ENCODE measurements at places on chromosomes 11 and 22. TPM values are rescaled to one million over a fixed set of nuclear protein-coding genes. Genes with fewer than 3 reads are reported as not detected.

DNA sequence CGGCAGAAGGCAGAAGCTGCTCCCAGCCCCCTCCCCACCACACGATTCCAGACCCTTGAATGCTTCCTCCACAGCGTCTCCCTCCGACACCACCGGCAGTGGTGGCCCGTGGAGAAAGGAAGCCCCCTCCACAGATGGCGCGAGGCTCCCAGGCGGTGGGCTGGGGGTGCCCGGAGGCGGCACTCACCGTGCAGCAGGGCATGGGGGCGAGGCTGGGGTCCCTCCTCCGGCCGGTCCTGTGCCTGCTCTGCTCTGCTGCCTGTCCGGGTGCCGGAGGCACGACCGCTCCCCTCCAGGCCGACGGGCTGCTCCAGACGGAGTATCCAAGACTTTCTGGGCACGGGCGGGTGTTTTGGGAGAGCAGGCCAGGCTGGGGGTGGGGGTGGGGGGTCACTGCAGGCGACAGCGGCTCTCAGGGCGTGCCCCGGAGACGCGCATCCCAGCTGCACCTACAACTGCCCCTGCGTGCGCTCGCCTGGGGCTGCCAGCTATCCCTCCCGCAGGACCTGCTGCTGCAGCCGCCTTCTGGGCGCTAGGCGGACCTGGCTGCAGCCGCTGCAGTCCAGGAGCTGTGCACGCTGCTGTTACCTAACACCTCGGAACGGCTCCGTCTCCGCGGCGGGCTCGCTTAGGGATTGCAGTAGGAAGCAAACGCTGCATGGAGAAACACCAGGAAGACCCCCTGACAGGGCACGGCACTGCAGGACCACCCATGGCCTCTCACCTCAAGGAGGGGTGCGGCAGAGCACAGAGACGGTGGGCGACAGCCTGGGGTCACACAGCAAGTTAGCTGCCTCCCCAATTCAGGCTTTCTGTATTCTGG lies 15.2 kb downstream of the MRGPRG start:
- DNase-seq: no peak

The APOC3 gene
- total RNA-seq: not detected

The CD3D gene
- total RNA-seq: 355 TPM

The ZNF215 gene
- total RNA-seq: 0.16 TPM

The CHEK1 gene
- 2.0 TPM for total RNA-seq

The FAR1 gene
- total RNA-seq: 33.6 TPM

The GUCY1A2 gene
- not detected for total RNA-seq

The WNT11 gene
- total RNA-seq: not detected

DNA sequence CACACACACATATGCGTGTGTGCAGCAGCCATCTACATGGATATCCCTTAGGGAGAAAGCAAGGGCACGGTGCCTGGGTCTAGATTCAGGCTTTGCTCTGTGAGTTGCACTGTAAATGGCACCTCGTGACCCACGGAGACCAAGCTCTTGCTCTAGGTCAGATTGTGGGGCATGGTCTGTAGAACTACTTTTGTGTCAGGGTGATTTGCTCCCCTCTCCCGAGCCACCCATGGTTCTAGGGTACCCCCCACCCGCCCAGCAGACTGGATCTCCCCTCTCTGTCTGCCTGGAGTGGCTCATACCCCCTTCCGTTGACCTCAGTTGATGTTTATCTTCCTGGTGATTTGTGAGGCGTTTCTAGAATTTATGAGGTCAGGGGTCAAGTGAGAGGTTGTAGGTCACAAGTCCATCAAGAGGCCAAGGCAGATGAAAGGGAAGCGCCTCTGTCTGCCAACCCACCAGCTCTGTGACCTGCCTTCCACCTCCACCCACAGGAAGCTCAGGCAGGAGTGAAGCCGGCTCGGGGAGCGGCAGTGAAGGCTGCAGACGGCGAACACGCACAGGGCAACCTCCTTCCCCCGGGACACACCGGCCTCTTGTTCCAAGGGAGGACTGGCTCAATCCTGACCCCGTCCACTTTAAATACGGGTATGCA lies 76.2 kb upstream of the TTLL12 start:
- DNase-seq: no peak

GRCh38 chr22:44697423-44698141 lies 4.4 kb upstream of the PRR5 start:
- DNase-seq: peak; percentile 77

The ZNRF3 gene
- 0.69 TPM for total RNA-seq

The UQCR10 gene
- 53.9 TPM for total RNA-seq

GRCh38 chr11:84497181-84497580 lies 1130.0 kb downstream of the DLG2 start:
- no peak for DNase-seq

DNA sequence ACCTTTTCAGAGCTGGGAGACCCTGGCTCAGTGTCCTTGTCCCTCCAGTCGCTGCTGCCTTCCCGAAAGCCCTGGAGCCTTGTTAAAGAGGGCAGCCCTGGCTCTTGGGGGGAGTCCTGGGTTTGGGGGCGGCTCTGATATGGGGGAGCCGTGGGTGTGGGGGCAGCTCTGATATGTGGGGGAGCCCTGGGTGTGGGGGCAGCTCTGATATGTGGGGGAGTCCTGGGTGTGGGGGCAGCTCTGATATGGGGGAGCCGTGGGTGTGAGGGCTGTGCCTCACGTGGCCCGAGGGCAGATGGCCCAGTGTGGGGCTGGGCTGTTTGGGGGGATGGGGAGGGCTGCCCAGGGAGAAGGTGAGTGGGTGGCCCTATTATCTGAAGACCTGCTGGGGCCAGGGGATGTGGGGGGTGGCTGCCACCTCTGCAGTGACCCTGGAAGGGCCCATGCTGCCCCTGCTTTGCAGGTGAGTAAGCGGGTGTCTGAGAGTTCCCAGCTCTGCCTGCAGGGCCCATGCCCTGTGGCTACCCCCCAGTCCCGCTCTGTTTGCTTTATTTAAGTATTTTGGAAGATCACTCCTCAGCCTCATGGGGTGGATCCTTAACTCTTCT lies 30.9 kb upstream of the GRAMD4 start:
- DNase-seq: no peak

- DNase-seq: peak; percentile 52
Observed at GRCh38 chr22:29470159-29470855, 9.7 kb upstream of the NEFH start.

GRCh38 chr11:94662065-94662779 lies 95.1 kb downstream of the PIWIL4 start:
- DNase-seq: no peak

- no peak for DNase-seq
Observed at GRCh38 chr11:82007521-82007920, 726.1 kb downstream of the FAM181B start.

- DNase-seq: no peak
Observed at GRCh38 chr11:3369366-3369765, 9.6 kb downstream of the ZNF195 start.

DNA sequence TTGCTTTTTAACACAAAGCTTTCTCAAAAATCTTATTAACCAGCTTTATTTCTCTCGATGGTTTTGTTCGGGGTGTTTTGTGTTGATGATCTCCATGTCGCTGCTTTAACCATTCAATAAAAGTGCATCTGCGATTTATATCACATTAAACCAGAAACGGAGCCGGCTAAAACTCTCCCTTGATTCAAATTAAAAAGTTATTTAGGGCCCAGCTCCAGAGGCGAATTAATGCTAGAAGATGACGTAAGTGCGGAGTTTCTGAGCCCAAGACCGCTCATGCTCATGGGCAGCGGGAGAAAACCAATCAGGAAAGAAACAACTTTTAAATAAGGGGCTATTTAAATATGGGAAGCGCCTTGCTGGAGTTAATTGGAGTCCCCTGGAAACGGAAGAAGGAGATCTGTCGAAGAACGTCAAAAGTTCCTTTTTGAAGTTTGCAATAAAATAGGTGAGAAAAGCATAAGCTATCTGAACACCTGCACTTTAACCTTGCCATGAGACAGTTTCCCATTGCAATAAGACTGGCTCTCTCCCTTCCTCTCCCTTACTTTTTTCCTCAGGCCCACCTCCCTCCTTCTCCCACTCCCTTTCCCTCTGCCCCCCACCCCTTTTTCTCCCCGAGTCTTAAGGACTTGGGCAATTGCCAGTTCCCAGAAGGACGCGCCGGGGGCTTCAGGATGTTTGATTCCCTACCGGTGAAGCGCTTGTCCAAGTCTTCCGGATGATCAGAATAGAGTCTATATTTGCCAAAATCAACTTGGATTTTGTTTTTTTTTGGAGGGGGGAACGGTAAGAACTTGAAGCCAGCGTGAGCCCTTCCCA lies 1.9 kb upstream of the DBX1 start:
- DNase-seq: no peak

- no peak for DNase-seq
Observed at GRCh38 chr11:86632499-86633269, 39.7 kb downstream of the ME3 start.

GRCh38 chr11:95330302-95330701 lies 99.3 kb upstream of the SESN3 start:
- no peak for DNase-seq

- no peak for DNase-seq
Observed at GRCh38 chr11:20088397-20089225, 71.7 kb downstream of the DBX1 start.

DNA sequence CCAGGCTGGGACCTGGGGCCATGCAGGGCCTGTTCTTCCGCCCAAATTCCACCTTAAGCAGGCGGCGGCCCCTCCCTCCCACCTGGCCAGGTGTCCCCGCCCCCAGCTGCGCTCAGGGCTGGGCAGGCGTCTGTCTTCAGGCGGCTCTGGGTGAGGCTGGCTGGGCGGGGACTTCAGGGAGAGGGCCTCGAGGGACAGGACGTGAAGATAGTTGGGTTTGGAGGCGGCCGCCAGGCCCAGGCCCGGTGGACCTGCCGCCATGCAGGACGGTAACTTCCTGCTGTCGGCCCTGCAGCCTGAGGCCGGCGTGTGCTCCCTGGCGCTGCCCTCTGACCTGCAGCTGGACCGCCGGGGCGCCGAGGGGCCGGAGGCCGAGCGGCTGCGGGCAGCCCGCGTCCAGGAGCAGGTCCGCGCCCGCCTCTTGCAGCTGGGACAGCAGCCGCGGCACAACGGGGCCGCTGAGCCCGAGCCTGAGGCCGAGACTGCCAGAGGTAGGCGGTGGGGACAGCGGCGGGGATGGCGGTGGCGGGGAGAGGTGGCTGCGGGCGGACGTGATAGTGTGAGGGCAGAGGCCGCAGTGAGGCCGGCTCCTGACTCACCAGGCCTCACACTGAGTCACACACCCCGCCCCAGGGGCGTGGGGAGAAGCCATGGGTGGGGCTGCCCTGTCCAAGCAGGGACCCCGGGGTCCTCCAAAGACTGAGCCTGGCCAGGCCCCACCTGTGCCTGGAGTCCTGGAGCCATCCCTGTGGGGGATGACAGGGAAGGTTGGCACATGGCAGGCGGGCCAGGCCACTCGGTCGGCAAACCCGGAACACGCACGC lies at the start of gene PKP3:
PKP3 (plus strand) TSS at position 176 of the 824 bp plus-strand sequence; CDS start at position 260, 84 bp downstream.
- no peak for DNase-seq

The OR52H1 gene
- total RNA-seq: not detected

DNA sequence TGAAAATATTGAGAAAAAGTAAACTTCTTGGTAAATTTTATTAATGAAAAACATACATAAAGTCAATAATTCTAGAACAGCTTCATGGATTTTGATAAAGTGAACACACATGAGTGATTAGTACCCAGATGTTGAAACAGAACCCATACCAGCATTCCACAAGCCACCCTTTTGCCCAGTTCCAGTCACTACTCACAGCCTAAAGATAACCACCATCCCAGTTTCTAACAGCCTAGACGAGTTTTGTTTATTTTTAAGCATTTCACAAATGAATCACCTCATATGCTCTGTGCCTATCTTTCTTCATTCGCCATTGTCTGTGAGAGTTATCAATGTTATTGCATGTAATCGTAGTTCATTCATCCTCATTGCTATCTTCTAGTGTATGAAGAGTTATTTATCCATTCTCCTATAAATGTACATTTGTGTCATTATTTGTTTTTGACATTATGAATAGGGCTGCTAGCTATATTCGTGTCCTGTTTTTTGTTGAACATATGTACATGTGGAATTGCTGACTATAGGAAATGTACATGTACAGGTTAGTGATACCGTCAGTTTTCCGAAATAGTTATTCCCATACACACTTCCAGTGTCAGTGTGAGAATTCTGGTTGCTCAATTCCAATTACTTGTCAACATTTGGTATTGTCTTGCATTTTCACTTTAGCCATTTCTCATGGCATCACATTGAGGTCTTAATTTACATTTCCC lies 44.5 kb upstream of the TEAD1 start:
- no peak for DNase-seq

DNA sequence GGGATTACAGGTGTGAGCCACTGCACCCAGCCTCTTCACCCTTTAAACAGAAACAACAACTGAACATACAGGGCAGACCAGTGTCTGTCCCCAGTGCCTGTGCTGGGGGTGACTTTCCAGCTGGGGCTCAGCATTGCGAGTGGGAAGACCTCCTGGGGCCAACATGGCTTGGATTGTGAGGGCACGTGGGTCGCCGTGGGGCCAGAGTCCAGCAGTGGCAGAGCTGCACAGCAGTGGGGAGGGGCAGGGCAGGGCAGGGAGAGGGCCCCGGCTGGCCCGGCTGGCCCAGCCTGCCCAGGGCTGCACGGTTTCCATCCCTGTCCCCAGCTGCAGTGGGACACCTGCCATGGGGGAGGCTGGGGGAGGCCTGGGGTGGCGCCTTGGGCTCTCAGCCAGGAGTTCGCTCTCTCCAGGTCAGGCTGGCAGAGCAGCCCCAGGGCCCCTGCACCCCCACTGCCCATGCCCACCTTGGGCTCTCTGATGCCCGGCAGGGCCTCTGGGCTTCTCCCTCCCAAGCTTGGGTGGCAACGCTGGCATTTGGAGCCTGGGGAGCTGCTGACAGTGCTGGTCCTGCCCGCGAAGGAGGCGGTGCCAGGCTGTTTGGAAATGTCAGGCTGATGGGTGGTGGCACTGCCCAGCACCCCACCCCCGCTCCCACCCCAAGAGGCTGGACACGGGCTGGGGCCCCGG lies 30.5 kb upstream of the CCDC188 start:
- no peak for DNase-seq

DNA sequence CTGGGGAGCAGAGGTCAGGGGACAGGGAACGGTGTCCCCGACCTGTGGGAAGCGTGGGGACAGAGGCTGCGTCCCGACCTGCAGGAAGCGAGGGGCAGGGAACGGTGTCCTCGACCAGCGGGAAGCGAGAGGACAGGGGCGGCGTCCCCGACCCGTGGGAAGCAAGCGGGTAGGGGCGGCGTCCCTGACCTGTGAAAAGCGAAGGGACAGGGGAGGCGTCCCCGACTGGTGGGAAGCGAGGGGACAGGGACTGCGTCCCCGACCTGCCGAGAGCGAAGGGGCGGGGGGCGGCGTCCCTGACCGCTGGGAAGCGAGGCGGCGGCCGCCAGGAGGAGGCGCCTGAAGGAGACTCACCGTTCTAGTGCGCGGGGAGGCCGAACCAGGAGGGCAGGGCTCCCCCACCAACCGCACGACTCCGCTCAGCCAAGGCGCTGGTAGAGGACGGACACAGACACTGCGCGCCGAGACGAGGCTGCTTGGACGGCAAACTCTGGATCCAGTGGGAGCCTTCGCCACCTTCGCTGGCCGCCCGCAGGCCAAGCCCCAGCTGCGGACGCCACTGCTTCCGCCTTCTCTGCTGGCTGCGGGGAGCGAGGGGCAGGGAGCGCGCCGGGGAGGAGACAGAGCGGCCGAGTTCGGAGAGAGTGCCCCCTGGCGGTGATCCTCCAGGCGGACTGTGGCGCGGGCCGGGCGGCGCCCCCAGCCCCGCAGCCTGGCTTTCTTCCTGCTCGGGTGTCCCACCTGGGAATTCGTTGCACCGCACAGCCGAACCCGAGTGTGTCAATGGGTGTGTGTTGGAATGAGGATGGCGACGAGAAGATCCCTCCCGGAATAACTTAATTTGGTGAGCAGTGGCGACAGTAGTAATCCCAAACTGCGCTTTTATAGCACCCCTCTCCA lies at the start of gene TRAF6:
TRAF6 (minus strand) TSS at position 579 of the 900 bp plus-strand sequence. CDS start 8,757 bp downstream, outside the sequence.
- DNase-seq: peak; percentile 83

- no peak for DNase-seq
Observed at GRCh38 chr22:20530368-20531153, 23.2 kb downstream of the MED15 start.

Measured in naive thymus-derived CD8-positive, alpha-beta T cell (primary cell).